ENCODE measurements at places on chromosomes 11 and 22.

DNA sequence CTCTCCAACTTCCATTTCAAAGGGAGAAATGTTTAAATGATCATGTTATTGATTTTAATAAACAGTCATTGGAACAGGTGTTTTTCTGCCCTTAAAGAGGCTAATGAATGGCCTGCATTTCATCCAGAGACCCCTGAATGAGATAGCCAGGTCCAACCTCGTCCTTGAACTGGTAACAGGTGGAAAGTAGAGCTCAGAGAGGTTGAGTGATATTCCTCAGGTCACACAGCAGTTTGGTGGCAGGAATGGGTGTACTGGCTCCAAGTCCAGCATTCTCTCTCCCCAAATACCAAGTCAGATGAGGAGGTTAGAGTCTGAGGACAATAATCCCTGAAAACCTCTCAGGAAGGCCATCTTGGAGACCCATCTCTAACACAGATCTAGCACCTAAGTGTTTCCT, 81.7 kb upstream of the ANO1 start:
- DNase-seq, result no peak

DNA sequence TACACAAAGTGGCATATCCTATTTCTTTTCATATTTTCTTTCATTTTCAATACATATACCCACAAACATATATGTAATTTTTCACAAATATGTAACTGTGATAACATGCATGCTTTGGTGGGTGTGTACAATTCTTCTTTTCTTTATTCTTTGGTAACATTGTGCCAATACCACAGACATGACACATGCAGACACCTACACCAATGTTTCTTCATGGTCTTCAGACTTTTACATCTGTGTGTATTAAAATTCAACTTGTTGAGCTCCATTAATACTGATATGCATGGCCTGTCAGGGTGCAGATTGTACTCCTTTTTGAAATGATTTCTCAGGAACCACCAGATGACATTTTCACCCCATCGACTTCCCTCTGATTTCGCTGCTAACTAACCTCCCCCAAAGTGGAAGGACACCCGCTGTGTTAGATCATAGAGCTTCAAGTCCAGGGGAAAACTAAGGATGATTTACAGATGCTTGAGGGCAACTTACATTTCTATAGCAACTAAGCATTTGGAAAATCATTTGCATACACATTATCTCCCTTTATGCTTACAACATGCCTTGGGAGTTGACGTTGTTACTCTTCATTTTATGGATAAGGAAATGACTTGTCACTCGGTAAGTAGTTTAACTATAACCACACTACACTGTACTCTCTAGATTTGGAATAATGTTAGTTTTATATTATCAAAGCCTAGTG, 10.5 kb upstream of the PANX3 start:
- DNase-seq, result no peak

GRCh38 chr22:20776624-20777405, 2.9 kb downstream of the SERPIND1 start:
- no peak for DNase-seq

DNA sequence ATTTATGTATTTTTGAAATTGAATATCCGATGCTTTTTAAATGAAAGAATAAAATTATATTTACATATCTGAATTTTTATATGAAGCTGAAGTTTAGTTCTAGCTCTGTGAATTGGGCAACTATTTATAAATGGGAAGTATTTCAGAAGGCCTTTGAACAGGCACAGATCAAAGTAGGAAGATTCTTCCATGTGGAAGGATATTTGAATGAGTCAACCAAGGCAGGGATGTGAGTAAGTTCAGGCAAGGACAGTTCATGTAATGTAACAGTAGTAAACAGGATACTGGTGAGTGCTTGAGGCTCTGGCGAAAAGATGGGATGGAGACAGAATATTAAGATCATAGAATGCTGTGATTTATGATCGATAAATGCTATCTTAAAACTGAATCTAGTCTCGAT, 417.8 kb upstream of the CCDC179 start:
- DNase-seq, result no peak

GRCh38 chr22:17779286-17780115, 5.2 kb upstream of the BID start:
- DNase-seq, result no peak

DNA sequence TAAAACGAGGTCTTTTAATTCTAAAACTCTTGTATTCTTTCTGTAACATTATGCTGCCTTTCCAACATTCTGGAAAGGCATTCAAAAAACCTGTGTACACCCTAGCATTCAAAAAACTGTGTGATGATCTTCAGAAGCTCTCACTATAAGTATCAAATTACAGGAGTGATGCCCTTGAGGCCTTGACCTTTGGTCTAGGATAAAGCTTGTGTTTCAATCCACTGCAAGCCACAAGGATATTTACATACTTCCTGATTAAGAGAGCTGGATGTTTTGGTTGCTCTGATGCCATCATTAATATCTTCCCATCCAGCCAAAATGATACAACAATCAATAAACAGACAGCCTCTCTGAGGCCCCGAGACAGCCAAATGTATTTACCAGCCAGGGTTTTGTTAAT, 11.9 kb downstream of the CLPB start:
- no peak for DNase-seq

GRCh38 chr11:104337273-104337672, 173.3 kb upstream of the PDGFD start:
- no peak for DNase-seq

GRCh38 chr11:126434950-126435335, 79.5 kb downstream of the ST3GAL4 start:
- DNase-seq, result no peak

DNA sequence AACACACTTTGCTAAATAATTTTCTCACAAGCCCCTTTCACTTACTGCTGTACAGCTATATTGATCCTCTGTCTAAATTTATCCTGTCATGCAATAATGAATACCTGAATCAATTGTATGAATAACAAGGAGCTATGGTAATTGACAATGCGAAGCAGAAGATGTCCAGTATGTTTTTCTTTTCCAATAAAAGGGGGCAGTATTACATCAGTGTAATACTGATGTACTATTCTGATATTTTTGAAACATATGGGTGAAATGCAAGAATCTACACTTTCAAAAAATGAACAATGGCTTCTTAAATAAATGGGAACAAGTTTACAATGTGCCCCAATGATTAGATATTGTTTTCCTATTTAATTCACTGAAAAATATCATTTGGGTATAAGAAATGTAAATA, 315.1 kb downstream of the SOX6 start:
- DNase-seq, result no peak

GRCh38 chr11:58067685-58068084, 36.9 kb downstream of the OR6Q1 start:
- no peak for DNase-seq

DNA sequence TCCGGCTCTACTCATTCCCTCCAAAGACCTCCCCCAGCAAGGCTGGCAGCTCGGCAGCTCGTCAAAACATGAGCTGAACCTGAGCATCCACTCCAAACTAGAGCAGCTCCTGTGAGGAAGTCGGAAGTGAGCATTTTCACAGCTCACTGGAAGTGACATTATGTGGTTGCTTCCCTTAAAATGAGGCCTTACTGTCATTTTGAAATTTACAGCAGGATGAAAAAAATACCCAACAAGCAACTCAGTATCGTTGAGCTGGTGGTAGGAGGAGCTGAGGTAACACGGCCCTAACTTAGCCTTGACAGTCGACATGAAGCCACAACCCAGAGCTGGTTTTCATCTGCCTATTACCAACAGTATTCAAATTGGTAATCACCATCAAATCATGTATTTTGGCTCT, 38.0 kb upstream of the ARFGAP3 start:
- no peak for DNase-seq

DNA sequence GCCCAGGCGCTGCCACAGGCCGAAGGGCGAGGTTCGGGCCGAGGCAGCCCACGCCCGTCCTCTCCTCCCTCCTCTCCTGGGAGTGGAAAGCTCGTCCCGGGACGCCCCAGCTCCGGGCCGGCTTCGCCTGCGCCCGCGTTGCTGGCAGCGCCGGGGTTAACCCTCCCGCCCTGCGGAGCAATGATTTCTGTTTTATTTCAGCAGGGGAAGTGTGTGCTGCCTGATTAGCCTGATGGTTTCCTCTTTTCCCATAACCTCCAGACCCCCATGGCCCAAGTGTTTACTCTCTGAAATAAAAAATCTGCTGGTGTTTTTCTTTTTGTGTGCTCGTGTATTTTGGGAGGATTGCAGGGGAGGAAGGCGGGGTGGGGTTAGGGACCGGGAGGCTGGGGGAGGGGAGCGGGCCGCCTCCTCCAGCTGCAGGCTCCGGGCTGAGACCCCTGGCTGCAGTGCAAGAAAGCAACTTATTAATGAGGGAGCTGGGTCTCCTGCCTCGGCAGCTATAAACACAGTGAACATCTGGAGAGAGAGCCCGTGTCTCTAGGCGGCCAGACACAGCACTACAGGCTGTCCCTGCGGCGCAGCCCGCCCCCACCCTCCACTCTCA, 38.6 kb downstream of the ETS1 start:
- peak; percentile 55 for DNase-seq

GRCh38 chr11:129930296-129930695, 34.9 kb upstream of the NFRKB start:
- no peak for DNase-seq

- no peak for DNase-seq
Observed at GRCh38 chr11:45907911-45908370, 870 bp upstream of the FREY1 start.

GRCh38 chr11:103936059-103936458, 100.4 kb upstream of the DDI1 start:
- no peak for DNase-seq

DNA sequence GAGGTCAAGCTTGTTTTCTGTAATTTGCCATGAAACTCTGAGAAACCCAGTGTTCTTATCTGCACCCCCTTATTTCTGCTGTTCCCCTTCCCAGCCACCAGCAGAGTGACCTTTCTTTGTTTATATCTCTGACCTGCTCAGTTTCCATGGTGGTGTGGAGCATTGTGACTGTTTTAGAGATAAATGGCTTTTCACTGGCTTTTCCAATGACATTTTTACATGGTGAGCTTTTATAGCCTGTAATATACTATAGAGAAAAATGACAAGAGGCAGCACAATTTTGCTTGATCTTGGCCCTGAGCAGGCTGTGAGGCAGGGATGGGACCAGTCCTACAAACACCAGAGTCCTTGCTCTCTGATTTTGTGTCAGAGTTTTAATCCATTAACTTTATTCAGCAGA, 233.9 kb downstream of the FAT3 start:
- no peak for DNase-seq

GRCh38 chr11:57444362-57445121, 15.8 kb upstream of the RTN4RL2 start:
- DNase-seq, result no peak

DNA sequence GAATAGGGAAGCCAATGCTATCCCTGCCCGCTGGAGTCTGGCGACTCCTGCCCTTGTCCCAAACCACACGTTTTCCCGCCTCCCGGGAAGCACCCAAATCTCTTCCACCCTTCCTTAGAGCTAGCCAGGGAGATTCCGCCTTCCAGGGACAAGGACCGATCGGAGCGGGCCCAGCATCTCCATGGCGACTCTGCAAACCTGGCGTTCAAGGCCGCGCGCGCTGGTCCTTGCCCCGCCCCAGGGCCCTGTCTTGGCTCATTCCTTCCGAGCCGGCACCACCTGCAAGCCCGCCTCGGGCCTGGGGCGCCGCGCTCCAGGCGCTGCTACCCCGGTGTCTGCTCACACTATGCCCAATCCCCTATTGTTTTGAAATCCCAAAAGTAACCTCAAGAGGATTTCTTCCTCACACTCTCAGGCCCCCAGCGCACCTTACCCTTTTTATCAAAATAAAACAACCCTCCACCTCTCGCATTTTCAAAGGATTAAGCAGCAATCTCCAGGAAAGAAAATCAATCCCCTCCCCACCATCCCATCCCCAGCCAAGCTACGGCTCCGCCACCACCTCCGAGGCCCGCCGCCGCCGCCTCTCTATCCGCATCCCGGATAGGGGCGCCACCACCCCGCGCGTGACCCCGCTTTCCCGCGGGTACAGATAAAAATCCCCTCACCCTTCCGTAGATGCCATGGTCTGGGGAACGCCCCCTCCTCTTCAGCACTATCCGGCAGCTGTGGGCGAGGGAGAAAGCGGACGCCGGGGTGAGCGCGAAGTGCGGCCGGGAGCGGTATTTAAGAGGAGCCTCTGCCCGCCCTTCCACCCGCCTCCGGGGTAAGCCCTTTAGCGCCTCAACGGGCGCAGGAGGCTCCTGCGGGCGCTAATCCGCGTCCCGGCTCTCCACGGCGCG, 825 bp downstream of the SLC1A2 start:
- no peak for DNase-seq

DNA sequence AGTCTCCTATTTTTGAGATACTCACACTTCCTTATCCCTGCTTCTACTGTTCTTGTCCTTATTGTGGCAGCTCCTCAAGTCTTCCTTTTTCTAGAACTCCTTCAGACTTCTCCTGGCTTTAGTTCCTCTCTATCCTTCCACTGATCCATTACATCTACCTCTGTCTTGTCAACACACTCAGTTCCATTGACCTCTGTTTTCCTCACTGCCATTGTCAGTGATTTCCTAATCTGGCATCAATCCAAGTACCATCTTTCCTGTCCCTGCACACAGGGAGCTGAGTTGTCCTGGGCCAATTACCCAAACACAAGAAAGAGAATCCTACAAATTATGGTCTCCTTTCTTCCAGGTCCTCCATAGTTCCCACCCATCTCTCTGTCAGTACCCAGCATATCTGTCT, 27.9 kb upstream of the RIC3 start:
- no peak for DNase-seq

- no peak for DNase-seq
Observed at GRCh38 chr11:123238297-123238696, 43.2 kb upstream of the CLMP start.

DNA sequence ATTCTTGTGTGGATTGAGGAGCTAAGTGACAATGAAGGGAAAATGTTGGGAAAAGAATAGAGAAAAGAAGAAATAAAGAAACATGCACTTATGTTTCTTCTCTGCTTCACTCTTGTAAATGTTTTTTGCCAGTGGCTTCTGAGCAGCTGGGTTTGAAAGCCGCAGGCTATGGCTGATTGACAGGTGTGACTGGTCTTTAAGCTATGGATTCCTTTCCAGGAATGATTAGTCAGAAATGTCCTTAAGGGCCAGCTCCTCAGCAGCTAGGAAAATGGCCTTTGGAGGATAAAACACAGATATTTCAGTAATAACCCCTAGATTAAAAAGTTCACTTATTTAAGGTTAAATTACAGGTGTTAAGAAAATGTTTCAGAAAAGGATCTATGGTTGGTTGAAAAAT, 6.5 kb upstream of the USP28 start:
- no peak for DNase-seq

DNA sequence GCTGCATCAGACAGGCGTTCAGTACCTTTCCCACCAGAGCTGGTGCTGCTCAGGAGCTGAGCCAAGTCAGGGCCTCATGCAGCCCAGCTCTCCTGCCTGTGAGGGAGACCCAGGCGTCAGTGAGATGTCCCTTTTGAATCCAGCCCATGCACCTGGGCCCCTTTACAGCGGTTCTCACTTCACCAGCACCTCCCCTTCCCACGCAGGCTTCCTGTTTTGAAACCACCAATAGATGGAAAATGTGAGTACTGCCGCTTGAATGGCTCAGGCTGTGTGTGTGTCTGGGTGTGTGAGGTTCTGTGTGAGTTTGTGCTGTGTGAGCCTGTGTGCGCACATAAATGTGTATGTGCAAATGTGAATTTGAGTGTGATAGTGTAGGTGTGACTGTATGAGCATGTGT, 88.4 kb downstream of the UBASH3B start:
- DNase-seq, result no peak

- peak; percentile 62 for DNase-seq
Observed at GRCh38 chr11:61336171-61336935, 3.3 kb downstream of the TKFC start.

Data from frontal cortex (tissue), 4 donors.